ENCODE measurements at places on chromosomes 16 and 17. TPM values are rescaled to one million over a fixed set of nuclear protein-coding genes. Genes with fewer than 3 reads are reported as not detected.

- no peaks in the 10 kb centered on the region for H3K27me3 ChIP-seq
- no peaks in the 10 kb centered on the region for H3K36me3 ChIP-seq
- no peak overlapping the region for H3K4me3 ChIP-seq
- no peak overlapping the region for H3K27ac ChIP-seq
- DNase-seq: no peak
These were observed 240.4 kb upstream of the CDH8 start for GRCh38 chr16:62276637-62277036.

- DNase-seq: no peak
- H3K27me3 ChIP-seq: no peaks in the 10 kb centered on the region
- H3K4me3 ChIP-seq: no peak overlapping the region
- peaks cover 17% of the 10 kb centered on the region for H3K4me1 ChIP-seq
These were observed 17.3 kb downstream of the TAC4 start for GRCh38 chr17:49830605-49831004.

- no peaks in the 10 kb centered on the region for H3K36me3 ChIP-seq
- peak overlapping the region; percentile 76 for H3K4me3 ChIP-seq
- peak; percentile 47 for DNase-seq
- H3K4me1 ChIP-seq: peaks cover 24% of the 10 kb centered on the region
These were observed 702 bp downstream of the TENT4B start for GRCh38 chr16:50153596-50154419.

DNA sequence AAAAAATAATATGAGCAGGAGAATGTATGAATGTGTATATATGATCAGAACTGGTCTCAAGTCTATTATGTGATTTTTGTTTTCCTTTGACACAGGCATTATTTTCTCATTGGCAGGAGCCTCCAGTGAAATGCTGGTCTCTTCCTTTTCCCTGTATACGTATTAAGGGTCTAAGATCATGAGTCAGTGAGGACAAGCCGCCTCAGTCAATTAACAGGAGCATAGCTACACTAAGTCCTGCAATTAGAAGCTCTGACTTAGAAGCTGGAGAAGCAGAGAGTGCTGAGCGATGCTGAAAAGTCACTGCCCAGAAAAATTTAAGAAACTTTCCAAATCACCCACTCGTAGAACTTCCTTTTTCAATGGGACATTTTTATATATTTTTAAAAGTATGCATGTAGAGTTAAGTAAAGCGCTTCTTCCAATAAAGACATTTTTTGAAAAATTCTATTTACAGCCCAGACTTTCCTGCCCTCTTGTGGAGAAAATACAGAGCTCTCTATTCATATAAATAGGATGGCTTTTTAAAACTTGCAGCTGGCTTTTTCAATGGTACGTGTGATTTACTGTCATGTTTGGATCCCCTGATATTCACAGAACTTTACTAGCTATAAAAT, 70.2 kb upstream of the PSMD7 start:
- no peak overlapping the region for H3K27ac ChIP-seq
- H3K4me3 ChIP-seq: no peak overlapping the region
- no peaks in the 10 kb centered on the region for H3K36me3 ChIP-seq
- no peak for DNase-seq

TPSD1 gene
- total RNA-seq: not detected

TAT gene
- total RNA-seq: 0.63 TPM

DNA sequence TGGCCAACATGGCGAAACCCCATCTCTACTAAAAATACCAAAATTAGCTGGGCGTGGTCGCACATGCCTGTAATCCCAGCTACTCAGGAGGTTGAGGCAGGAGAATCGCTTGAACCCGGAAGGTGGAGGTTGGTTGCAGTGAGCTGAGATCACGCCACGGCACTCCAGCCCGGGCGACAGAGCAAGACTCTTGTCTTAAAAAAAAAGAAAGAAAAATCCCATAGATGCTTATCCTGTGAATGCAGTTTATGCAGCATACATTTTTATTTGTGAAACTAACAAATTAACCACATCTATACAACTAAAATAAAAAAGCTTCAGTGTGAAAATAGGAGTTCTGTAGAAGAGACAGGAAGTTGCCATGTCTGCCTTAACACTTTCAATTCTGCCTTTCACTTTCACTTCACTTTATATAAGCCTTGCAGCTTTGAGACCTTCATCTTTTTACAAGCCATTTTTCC, 7.1 kb downstream of the IGSF6 start:
- H3K4me1 ChIP-seq: no peaks in the 10 kb centered on the region
- H3K27ac ChIP-seq: no peak overlapping the region
- peaks cover 6% of the 10 kb centered on the region for H3K36me3 ChIP-seq
- no peak for DNase-seq
- H3K4me3 ChIP-seq: no peak overlapping the region

DNA sequence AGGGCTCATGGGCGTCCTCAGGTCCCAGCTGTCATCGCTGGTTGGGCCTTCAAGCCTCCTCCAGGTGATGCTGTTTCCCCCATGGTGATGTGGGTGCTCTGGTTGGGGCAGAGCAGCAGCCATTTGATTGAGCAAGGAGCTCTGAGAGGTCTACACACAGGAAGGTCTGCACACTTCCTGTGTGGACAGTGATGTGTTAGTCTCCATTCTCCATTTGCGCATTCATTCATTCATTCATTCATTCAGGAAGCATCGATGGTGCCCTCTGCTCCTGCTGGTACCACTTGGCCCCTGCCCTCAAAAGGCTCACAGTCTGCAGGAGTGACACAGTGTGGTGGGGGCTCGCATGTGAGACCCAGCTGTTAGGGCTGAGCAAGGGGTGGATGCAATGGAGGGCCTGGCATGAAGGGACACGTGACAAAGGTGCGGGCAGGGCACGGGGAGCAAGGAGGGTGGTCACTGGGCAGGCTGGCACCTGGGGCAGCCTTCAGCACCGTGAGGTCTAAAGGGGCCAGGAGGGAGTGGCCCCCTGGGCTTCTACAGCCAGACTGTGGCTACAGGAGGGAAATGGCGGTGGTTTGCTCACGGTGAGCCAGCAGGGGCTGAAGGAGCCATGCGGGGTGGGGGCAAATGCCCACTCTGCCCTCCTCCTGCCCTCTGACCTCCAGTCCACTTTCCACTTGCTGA, 1.5 kb downstream of the ADGRG3 start:
- no peaks in the 10 kb centered on the region for H3K36me3 ChIP-seq
- no peak for DNase-seq
- H3K27me3 ChIP-seq: 0 out of 2 replicates have a peak, but pooled peaks cover 5% of the 10 kb centered on the region
- H3K4me3 ChIP-seq: no peak overlapping the region

FBF1 gene
- 10.6 TPM for total RNA-seq

SEPTIN12 gene
- total RNA-seq: not detected

AIPL1 gene
- total RNA-seq: not detected

DNA sequence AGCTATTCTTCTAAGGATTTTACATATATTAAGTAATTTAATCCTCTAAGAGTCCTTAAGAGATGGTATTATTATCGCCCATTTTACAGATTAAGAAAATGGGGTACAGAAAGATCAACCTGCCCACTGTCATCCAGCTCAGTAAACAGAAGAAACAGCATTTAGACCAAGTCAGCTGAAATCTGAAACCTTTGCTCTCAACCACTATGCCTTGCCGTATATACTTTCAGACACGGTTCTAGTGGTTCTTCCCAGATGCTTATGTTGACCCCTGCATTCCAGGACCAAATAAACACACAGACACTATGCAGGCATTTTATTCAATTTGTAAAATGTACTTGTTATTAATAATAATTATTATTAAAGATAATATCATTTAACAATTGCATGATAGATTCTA, 854.8 kb downstream of the KCNJ2 start:
- no peak overlapping the region for H3K27ac ChIP-seq
